ENCODE measurements at places on chromosomes 5 and 9.

- no peak for DNase-seq
Measured at GRCh38 chr5:11928909-11929308, 24.7 kb upstream of the CTNND2 start.

DNA sequence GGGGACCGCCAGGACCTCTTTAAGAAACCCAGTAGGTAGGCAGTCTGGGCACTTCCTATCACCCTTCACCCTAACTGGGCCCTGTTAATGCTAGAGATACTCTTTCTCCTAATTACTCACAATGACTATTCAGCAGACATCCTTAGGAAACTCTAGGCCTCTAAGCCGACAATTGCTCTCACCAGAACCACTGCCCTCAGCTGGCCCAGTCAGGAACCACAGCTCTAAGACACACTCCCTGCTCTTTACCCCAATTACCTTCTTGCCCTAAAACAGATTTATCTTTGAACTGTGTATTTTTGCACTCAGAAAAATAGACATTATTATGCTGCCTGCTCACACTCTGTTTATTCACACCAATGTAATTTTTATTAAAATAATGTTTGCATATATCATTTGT lies 432.6 kb upstream of the SLC30A5 start:
- no peak for DNase-seq

GRCh38 chr9:128276574-128277270 lies 646 bp downstream of the SWI5 start:
- no peak for DNase-seq

DNA sequence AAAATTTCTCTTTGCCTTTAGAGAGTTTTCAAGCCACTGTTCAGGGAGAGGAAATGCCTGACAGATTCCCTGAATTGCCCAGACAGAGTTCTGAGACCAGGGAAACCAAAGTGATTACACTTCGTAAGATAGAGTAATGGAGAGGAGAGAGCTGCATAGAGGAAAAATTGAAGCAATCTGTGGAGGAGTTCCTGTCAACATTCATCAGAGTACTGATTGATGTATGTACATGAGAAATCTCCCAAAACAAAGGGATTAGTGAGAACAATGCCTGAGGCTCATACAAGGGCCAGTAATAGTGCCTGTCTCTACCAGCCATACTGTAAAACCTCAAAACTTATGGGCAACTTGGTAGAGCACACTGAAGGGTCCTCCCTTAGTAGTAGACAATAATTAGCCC lies 79.0 kb upstream of the TRIM32 start:
- no peak for DNase-seq

- DNase-seq: no peak
Measured at GRCh38 chr5:140647042-140647419, 399 bp downstream of the NDUFA2 start.

- no peak for DNase-seq
Measured at GRCh38 chr9:20670395-20670794, 13.7 kb upstream of the FOCAD start.

DNA sequence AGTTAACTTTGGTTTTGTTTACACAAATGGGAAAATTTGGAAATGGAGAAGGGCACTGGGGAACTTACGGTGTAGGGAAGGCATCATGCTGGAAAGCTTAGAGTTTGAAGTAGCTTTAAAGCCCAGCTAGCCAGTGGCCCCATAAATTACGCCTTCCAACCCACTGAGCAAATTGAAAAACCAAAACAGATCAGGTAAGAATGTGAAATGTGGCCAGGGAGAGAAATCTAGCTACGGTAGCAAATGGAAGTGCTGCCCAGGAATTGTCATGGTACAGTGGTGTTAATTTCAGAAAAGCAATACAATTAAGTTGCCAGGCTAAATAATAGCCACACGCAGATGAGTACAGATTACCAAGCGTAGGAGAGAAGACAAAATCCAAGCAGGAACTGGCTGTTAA lies 654.8 kb downstream of the PRELID2 start:
- DNase-seq: no peak

- DNase-seq: no peak
Measured at GRCh38 chr9:99895510-99895909, 10.9 kb upstream of the STX17 start.

DNA sequence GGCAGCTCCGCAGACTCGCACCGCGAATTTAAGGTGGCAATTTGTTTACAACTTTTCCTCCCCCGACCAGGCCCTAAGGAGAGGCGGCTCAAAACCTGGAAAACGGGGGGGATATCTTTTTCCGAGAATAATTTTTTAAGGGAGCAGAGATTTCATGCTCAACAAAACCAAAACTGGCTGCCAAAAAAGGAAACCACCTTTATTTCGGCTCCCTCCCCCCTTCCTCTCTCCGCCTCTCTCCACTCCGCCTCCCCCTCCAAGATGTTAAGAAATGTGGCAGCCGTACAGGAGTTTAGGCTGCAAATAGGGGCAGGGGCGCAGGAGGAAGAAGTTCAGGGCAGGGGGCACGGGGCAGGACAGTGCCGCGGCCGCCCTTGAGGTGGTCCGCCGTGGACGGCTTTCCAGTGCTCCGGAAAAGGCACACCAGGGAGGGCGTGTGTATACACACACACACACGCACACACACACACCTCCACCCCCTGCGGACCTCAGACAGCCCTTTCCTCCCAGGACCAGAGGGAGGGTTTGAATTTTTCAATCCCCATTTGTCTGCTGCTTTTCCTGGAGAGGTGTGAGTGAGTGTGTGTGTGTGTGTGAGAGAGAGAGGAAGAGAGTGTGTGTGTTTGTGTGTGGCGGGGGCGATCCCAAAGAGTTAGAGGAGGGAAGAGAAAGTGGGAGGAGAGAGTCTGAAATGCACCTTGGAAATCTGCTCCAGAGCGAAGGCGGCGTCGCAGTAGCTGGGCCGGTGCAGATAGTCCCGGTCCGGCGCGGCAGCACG lies 9.1 kb downstream of the PTCH1 start:
- no peak for DNase-seq

GRCh38 chr5:456351-457194 lies 13.6 kb downstream of the EXOC3 start:
- no peak for DNase-seq

GRCh38 chr9:80556631-80557030 lies 984.9 kb downstream of the TLE4 start:
- no peak for DNase-seq

DNA sequence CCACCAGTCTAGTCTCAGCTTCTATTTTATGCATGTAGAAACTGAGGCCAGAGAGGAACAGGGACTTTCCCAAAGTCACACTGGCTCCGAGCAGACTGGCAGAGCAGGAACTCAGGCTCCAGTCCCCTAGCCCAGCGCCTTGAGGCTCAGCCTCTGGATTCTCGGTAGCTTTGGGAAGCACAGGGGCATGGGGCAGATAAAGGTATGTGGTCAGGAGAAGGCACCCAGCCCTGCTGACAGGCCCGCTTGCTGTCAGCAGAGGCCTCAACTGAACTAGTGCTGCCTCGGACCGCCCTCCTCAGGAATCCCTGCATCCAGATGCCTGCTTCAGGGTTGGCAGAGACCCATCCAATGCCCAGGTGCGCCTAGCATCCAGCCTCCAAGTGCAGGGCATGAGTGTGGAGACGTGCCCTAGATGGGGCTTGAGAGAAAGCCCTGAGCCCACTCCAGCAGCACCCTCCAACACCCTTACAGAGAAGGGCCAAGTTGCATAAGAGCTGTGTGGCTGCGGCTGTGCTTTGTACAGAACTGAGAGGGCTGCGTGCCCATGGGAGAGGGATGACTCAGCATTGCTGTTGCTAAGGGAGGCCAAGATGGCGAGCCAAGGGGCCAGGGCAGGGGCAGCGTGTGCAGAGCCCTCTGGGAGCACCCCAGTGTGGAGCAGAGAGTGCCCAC lies 168.6 kb downstream of the MACROH2A1 start:
- DNase-seq: no peak

- no peak for DNase-seq
Measured at GRCh38 chr9:132671620-132672412, 1.6 kb downstream of the GTF3C4 start.

DNA sequence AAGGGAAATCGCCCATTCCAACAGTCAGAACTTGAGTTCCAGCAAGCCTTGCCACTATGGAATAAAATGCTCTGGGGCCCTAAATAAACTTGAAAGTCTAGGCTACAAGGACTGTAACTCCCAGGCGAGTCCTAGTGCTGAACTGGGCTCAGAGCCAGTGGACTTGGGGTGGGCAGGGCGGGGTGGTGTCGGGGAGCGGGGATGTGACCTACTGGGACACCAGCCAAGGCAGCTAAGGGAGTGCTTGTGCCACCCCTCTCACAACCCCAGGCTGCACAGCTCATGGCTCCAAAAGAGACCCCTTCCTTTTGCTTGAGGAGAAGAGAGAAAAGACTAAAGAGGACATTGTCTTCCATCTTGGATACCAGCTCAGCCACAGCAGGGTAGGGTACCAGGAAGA lies 61.5 kb downstream of the MEIKIN start:
- no peak for DNase-seq

- no peak for DNase-seq
Measured at GRCh38 chr5:106865279-106865678, 805.5 kb downstream of the EFNA5 start.

GRCh38 chr9:109110329-109111021 lies 9.3 kb downstream of the TMEM245 start:
- no peak for DNase-seq

DNA sequence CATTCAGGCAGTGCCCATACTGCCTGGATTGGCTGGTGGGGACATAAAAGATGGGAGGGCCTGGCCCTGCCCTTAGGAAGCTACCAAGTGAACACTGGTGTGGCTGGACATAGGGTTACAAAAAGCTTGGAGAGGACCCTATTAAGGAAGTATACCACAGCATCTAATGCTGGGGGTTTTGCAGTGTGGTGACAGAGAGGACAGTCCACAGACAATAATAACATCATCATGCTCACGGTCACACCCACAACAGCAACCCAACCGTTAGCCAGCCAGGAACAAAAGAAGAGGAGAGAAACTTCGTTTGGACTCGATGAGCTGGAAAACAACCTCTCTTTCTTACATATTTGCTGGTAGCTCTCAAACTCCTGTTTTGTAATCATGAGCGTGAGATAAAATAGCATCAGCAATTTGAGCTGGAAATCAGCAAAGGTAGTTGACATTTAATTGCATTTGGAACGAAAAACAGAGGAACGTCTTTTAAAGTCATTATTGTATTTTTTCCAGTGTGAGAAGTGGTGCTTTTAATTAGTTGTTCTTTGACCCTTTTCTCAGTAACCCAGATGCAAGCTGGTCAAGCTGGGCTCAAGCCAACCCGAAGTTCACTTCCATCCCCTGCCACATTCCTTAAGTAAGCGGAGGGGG lies 73.4 kb downstream of the NSG2 start:
- DNase-seq: no peak

DNA sequence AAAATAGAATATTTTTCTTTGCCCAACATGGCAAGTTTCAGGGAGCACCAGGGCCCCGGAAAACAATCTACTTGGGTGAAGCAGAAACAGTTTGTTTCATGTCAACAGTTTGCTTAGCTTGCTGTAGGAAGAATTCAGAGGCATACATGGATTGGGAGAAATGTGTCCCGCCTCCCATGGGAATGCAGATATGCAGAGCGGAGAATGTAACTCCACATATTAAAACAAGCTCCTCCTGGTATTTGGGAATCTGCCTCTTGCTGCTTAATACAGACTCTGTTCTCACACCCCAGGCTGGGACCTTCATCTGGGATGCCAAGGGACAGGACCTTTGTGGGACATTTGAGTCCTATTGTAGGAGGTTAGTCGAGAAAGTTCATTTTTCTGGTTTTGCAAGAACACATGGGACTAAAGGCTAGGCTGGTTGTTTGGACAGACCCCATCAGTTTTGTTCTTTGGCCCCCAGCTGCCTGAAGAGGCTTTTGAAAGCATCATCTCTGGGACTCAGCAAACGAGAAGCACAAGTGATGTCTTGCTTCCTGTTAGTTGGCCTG lies 220.5 kb upstream of the ADRA1B start:
- no peak for DNase-seq

DNA sequence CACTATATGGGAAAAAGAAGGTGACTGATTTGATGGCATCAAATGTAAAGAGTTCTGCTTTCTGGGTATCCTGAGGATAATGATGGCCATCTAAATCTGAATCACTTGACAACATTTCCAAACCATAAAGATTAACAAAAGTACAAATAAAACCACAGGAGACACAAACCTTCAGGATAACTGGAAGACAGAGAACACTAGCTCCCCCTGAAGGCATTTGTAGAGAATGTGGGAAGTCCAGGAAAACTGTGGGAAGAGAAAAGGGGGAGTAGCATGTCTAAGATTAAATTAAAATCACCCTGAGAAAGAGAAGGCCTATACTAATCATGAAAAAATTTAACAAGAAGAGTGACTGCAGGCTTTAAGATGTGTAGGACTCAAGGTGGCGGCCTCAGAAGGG lies 116.2 kb downstream of the PRELID2 start:
- DNase-seq: no peak

- no peak for DNase-seq
Measured at GRCh38 chr5:10409504-10409903, 32.2 kb upstream of the ROPN1L start.

- no peak for DNase-seq
Measured at GRCh38 chr9:117992006-117992405, 287.8 kb downstream of the TLR4 start.

- no peak for DNase-seq
Measured at GRCh38 chr5:14379739-14380497, 201.7 kb upstream of the OTULINL start.

GRCh38 chr5:34959323-34959722 lies 30.0 kb downstream of the DNAJC21 start:
- no peak for DNase-seq

DNA sequence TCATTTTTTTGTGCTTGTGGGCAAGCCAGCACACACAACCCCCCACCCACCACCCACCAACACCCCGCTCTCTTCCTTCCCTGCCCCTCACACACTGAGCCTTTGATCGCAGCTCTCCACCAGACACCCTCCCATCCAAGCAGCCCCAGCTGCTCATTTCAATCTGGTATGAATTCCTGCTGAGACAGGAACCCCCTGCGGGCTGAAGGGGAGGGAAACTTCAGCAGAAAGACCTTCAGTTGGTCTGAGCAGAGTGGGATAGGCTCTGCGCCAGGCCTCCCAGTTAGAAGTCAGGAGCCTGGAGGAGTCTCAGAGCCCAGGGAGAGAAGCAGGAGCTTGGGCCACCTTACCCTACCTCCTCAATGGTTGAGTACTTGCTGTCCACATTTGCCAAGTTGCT lies 7.2 kb downstream of the PCDHGC5 start:
- no peak for DNase-seq

- DNase-seq: no peak
Measured at GRCh38 chr5:131899686-131900085, 45.8 kb downstream of the MEIKIN start.

DNA sequence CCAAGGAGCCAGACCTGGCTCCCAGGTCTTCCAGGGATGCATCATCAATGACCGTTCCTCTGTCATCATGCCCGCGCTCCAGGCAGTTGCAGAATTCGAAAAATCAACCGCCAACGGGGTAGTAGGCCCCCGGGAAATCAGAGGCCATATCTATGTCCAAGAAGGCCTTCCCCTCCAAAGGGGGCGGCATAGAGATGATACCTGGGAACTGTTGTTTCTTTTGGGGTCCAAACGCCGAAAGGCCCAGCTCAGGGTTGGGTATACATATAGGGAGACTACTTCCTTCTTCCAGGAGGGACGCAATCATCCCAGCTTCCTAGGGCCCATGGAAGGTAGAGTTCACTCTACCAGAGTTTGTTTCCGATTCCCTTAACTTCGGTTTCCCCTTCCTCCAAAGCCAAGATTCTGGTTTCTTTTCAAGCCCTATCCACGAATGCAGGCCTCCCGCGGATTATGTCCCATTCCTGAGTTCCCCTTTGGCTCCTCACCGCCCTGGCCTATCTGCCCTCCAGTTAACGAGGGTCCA lies 754 bp downstream of the DCAF12 start:
- DNase-seq: no peak

- no peak for DNase-seq
Measured at GRCh38 chr9:19788614-19789271, at the start of gene SLC24A2. SLC24A2 (minus strand) TSS chr9:19789037.
